ENCODE measurements at places on chromosomes 3 and 15.

DNA sequence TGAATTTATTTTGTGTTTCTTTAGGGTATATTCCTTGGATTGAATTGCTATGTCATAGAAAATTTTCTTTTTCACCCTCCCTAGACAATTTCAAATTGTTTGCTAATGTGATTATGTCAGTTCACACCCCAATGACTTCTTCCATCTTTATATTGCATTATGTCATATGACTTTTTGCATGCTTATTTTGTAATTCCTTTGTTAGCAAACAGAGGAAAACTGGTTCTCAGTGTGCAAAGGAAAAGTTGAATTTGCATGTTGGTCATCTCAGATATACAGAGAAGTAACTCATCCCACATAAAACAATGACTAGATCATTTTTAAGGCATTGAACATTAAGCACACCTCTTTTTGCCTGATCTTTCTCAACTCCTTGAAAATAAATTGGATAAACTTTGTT lies 3.3 kb upstream of the RNF13 start:
- no peak for DNase-seq

- DNase-seq: no peak
Observed at GRCh38 chr3:155859859-155860258, 5.6 kb upstream of the SLC33A1 start.

- DNase-seq: no peak
Observed at GRCh38 chr3:171503817-171504216, 43.6 kb upstream of the TNIK start.

DNA sequence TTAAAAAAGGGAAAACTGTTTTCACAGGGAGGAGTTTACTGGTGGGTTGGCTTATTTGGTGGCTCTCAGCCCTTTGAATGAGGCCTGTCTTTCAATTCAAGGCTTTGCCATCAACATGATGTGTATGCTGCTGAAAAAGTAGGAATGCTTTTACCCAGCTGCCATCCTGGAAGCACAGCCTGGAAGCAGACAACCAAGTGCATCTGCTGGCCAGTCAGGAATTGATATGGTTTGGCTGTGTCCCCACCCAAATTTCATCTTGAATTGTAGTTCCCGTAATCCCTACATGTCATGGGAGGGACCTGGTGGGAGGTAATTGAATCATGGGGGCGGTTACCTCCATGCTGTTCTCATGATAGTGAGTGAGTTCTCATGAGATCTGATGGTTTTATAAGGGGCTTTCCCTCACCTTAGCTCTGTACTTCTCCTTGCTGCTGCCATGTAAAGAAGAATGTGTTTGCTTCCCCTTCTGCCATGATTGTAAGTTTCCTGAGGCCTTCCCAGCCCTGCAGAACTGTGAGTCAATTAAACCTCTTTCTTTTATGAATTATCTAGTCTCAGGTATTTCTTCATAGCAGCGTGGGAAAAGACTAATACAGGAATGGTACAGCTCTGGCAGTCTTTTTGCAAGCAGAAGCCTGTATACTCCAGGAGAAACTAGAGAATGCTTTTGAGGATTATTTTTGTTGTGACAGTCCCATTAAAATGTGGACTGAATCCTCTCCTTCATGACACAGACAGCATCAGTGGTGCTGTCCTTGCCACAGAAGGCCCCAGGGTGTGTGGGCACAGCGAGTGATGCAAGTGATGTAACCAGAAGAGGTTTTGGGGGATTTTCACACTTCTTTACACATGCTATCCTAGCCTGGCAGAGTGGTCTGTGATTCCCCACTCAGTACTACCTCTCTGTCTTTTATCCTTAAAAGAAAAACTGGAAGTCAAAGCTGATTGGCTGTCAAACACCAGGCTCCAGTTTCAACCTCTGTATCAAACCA lies 20.0 kb downstream of the PLCL2 start:
- no peak for DNase-seq

GRCh38 chr15:89500397-89501270 lies 4.3 kb upstream of the RHCG start:
- no peak for DNase-seq

DNA sequence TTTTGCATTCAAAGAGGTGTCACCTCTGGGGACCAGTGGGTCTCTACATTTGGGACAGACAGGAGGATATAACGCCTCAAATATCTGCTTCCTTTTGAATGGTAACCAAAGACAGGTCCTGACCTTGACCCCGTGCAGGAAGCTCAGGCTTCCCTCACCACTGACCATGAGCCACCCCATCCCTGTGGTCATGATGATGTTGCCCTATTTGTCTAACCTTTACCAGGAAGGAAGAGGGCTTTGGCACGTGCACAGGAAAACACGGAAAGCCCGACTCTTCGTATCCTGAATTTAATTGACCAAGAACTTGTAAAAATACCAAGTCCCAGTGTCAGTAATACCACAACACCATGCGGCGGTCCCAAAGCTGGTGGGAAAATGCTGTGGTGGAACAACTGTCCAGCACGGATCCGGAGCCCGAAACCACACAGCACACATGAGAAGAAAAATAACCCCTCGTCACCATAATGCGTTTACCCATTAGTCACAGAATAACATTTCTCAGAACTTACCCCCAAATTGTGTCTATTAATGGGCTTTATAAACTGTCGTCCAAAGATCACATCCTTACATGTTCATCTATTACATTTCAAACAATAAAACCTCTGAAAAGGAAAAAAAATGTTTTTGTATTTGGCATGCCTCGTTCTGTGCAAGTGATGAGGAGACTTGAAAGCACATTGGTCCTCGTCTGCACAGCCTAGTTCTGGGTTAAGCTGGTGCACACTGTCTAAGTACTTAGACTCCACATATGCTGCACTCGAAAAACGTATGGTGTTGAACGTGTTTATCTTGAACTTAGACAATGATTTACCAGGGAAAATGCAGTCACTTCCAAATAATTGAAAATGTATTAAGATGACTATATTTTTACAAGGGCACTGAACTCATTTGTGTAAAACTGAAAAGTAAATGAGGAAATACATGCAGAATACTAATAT lies 118.9 kb upstream of the IGF1R start:
- DNase-seq: no peak

- no peak for DNase-seq
Observed at GRCh38 chr3:40381904-40382616, 4.9 kb upstream of the ENTPD3 start.

- DNase-seq: no peak
Observed at GRCh38 chr3:77039606-77040171, at the start of gene ROBO2. Gene ROBO2 (plus strand): TSS chr3:77040099. CDS start chr3:77040786, 687 bp downstream.

DNA sequence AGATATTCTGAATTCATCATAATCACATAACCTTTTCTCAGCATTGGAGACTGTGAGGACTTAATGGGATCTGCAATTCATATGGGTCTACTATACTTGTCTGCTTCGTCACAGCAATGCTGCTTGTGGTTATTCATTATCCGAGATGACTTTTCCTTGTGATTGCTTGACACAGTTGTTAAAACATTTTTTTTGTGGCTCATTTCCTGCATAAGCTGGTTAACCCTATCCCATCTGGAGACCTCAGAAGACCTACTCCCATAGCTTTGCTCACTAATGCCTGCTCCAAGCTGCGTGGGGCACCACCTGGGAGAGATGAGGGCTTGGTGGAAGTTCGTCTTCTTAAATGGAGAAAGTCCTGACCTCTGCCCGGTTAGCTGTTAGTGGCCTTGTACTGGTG lies 360.8 kb downstream of the CHST2 start:
- DNase-seq: no peak

- DNase-seq: no peak
Observed at GRCh38 chr3:103919327-103919726, 1447.4 kb upstream of the ALCAM start.

DNA sequence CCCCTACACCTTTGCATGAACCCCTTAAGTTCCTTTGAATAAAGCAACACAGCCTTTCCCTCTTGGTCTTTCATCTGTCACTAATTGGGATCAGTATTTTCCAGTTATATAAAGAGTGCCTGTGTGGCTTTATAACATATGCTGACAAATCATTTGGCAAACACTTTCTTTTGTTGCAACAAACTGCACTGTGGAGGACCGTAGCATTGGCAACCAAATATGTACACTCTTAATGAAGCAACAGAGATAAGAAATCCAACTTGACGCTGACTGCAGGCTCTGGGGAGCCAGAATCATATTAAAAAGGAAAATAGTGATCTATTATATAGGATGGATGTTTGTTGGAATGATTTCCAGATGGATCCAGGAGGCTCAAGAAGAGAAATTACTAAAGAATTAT lies 120.1 kb upstream of the PRICKLE2 start:
- DNase-seq: no peak

- DNase-seq: no peak
Observed at GRCh38 chr15:47787875-47788274, 70.6 kb downstream of the SEMA6D start.

GRCh38 chr15:42602501-42602900 lies 27.1 kb downstream of the STARD9 start:
- DNase-seq: no peak

DNA sequence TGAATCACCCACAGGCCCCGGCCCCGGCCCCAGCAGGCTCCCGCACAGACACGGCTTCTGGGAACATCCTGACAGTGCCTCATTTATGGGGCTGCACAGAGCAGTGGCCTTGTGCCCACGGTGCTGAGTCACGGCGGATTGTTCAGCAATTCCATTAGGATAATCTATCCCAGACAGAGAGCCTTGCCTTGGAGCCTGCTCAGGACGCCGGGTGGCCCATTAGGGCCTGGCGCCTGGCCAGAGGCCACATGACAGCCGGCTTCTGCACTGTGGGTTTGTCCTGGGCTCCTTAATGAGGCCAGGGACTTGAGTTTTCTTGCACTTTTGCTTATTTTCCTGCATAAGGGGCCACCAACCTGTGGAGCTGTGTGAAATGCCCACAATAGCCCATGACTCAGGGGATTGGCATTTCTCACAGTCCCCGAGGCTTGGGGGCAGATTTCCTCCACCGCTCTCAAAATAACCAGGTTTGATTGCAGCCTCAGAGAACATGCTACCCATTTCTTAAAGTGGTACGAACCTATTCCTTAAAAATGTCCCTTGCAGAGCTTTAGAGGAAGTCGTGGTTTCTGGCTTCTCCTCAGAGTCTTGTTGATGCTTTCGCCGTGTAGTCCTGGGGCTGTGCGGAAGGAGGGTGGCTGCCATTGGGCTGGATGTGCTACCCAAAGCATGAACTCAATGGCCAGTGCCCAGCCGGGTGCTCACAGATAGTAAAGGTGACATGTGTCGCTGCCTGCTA lies 19.0 kb downstream of the SYNM start:
- DNase-seq: no peak

DNA sequence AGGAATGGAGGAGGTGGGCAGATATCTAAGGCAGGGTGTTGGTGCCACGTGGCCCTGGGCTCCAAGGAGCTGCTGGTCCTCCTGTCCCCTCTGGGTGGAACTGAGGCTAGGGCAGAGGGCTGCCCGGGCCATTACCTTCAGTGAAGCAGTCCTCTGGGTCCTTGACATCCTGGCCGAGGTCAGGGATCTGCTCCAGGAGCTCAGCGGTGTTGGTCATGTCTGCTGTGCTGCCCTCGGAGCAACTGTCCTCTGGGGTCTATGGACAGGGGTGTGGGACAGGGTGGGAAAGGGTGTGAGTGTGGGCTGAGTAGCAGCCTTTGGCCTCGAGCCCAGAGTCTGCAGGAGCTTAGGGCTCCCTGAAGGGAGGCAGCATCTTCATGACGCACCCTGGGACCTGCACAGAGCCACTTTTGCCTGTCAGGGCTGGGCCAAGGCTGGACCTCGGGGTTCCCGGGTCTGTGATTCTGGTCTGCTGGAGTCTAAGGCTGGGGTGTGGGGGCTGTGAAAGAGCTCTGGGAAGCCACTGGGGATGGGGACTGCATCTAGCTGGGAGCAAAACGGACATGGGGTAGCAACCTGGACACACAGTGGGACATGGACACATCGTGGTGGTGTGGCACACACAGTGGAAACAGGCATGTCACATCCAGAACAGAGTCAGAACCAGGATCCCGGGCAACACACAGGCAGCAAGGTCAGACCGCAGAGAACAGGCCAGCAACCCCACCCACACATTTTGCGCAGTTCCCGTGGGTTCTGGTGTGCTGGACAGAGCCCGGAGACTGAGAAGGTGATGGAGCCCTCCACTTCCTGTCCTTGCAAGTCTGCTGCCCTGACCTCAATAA lies 72.7 kb downstream of the SCN5A start:
- no peak for DNase-seq

DNA sequence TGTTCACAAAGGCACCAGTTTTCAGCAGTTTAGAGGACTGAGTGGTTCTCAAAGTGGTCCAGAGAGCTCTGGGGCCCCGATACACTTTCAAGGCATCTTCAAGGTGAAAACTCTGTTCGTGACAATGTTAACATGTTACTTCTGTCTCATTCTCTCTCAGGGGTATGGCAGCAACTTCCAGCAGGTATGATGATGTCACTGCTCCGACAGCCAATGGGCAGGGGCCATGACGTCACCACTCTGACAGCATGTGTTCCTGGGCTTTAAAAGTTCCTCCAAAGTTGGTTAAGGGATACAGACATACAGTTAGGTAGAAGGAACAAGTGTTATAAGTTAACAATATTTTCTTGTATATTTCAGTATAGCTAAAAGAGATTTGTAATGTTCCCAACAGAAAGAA lies 87.9 kb downstream of the KLF15 start:
- no peak for DNase-seq

DNA sequence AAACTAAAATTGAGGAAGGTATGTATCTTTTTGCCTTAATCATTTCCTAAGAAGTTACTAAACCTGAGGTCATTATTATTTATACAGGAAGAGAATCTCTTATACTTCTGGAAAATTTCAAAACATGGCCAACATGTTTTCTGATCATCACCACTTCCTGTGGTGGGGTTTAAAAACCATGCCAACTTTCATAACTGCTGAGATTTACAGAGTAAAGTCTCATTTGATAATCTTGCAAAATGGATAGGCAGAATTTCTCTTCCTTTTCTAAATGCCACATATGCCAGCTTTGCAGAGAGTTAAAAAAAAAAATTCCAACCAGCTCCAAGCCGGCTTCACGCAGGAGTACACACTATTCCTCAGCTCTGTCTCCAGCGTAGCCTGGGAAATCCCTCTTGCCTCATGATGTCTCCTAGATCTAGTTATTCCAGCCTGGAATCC lies 124.3 kb upstream of the SPRED1 start:
- no peak for DNase-seq

DNA sequence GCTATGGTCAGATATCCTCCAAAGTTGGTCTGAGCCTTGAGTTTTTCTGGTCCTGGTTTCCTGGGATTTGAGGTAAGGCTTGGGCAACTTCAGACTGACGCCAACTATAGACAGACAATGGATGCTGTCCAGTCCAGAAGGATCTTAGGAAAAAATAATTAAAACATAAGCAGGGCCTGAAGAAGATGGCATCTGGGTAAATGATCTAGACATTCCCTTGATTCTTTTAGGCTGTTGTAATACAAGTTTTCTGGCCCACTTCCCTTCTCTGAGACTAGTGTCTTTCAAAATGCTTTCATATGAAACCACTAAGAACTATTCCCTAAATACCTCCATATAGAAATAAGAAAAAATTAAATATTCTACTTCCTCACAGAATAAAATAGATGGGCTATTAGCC lies 47.7 kb upstream of the PLXND1 start:
- no peak for DNase-seq

- no peak for DNase-seq
Observed at GRCh38 chr3:71511446-71511845, 72.1 kb downstream of the FOXP1 start.

GRCh38 chr15:78229431-78230406 lies 4.6 kb downstream of the ACSBG1 start:
- DNase-seq: no peak

GRCh38 chr3:126158016-126158911 lies 22.1 kb downstream of the ALDH1L1 start:
- no peak for DNase-seq

GRCh38 chr3:9396301-9396631 lies 1.1 kb upstream of the SETD5 start:
- peak; percentile 58 for DNase-seq

GRCh38 chr3:177449360-177450006 lies 252.2 kb upstream of the TBL1XR1 start:
- no peak for DNase-seq

- DNase-seq: no peak
Observed at GRCh38 chr3:64244011-64244942, 19.0 kb upstream of the PRICKLE2 start.

Measured in T-helper 2 cell (primary cell).